ENCODE measurements at places on chromosomes 5 and 9. TPM values are rescaled to one million over a fixed set of nuclear protein-coding genes. Genes with fewer than 3 reads are reported as not detected.

Gene KIAA1958
- 1.8 TPM for total RNA-seq

GRCh38 chr5:176817369-176817840 lies 7.0 kb downstream of the UNC5A start:
- no peak for DNase-seq

- no peak for DNase-seq
These were observed 103.6 kb downstream of the FNBP1 start for GRCh38 chr9:129939431-129939830.

Gene DMRT3
- not detected for total RNA-seq

GRCh38 chr5:79795764-79796398 lies 106.2 kb downstream of the CMYA5 start:
- DNase-seq, result peak; percentile 36

GRCh38 chr5:154273963-154274827 lies 83.7 kb downstream of the GALNT10 start:
- no peak for DNase-seq

- peak; percentile 50 for DNase-seq
These were observed 20.1 kb upstream of the TCERG1 start for GRCh38 chr5:146426853-146427618.

GRCh38 chr5:61277190-61277589 lies 54.9 kb upstream of the ZSWIM6 start:
- DNase-seq, result no peak

GRCh38 chr9:28051559-28052503 lies 478.6 kb upstream of the C9orf72 start:
- DNase-seq, result no peak

Measured in bronchial epithelial cell (primary cell).